ENCODE measurements at places on chromosomes 4 and X.

GRCh38 chrX:103941201-103941975, 21.0 kb upstream of the TMSB15B start:
- peak; percentile 35 for DNase-seq

GRCh38 chr4:1531683-1532548, 125.7 kb upstream of the NKX1-1 start:
- no peak for DNase-seq

- DNase-seq = no peak
Measured at GRCh38 chr4:108425988-108426387, 194.4 kb upstream of the RPL34 start.

DNA sequence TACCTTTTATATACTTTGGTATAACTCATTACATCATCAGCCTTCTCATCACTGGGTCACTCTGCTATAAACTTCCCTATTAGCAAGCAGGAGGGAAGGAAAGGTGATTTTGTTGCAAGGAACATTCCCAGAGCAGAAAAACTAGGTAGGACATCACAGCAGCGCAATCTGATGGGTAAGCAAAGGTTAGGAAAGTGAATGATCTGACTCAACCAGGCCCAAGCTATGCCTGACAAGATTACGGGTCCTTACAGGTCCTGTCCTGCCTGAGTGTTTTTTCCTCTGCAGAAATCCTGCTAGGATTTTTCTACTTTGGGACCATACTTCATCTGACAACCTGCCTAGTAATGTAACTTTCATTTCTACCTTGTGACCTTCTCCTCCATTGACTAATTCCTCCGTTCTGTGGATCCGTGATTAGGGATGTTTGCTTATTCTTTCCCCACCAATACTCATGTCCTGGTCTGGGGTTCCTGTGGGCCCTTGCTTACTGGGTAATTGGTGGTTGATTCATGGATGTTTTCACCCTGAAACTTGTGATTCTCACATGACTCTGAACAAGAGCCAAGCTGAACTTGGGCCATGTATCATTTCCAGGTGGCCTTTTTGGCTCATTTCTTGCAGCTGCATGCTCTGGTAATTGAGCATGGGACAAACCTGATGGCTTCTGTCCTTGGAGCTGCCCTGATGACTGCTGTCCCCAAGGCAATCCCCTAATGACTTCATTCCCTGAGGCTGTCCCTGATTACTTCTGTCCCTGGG, 111.9 kb upstream of the KIT start:
- DNase-seq = no peak

DNA sequence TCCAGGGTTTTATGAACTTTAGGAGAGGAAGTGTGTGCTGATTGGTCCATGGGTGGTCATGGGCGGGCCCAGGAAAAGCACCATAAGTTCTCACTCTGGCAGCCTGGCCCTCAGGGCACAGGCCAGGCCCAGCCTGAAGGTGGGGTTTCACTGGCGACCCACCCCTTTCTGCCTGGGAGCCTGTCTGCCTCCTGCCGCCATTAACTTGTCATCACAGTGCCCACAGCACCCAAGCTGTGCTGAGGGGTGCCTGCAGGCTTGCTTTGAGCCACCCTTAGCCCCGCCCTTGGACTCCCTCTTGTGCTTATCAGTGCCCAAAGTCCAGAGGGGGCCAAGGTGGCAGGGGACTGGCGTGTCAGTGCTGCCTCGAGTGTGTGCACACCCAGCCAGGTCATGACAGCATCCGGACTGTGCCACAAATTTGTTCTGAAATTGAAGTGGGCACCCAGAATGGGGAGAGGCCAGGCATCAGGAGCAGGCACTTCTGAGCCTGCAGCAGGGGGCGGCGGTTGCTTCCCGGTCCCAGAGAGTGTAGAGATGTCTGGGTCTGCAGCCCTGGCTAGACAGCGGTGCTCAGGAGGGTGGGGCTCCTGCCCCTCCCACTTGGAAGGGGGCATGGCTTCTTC, 455.6 kb downstream of the TMA16 start:
- DNase-seq = no peak

DNA sequence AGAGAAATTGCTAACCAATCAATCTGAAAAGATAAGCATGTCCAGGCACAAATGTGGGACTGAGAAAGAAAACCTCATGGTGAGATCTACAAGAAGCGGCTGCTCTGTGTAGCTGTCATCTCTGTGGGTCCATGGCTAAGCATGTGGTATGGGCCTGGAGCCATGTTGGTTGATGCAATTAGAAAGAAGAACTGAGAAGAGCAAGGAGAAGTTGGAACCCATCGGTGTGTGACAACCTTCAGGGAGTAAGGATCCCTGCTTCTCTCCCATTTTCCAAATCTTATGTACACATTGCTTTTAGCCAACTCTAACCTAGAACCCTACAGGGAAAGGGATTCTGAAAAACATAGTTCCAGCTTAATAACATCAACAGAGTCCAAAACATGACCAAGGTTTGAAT, 890.2 kb downstream of the FSTL5 start:
- DNase-seq = no peak

DNA sequence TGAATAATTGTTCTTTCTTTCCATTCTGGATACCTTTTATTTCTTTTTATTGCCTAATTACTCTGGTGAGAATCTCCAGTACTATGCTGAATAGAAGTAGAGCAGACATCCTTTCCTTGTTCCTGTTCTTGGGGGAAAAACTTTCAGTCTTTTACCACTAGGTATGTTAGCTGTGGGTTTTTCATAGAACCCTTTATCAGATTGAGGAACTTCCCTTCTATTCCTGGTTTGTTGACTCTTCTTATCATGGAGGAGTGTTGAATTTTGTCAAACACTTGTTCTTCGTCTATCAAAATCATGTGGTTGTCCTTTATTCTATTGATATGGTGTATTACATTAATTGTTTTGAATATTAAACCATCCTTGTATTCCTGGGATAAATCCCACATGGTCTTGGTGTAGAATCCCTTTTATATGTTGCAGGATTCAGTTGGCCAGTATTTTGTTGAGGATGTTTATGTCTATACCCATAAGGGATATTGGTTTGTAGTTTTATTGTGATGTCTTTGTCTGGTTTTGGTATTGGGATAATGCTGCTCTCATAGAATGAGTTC, 23.6 kb downstream of the SH3BP2 start:
- DNase-seq = no peak

GRCh38 chrX:125089761-125090445, 229.8 kb upstream of the TEX13C start:
- no peak for DNase-seq

DNA sequence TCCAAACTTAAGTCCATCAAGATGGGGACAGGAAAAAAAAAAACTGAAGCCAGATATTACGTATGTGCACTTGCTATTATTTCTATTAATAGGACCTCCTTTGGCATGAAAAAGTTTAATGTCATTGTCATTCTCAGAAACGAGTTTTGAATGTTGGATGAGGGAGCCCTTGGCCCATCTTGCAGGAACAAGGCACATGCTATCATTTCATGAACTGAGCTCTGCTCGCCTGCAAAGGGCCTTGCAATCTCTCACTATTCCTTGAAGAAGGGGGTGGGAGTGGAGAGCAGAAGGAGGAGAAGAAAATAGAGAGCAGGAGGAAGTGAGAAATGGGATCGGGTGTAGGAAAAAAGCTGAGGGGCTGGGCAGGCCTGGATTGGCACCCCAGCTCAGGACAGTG, 34.3 kb upstream of the SPATA4 start:
- no peak for DNase-seq

DNA sequence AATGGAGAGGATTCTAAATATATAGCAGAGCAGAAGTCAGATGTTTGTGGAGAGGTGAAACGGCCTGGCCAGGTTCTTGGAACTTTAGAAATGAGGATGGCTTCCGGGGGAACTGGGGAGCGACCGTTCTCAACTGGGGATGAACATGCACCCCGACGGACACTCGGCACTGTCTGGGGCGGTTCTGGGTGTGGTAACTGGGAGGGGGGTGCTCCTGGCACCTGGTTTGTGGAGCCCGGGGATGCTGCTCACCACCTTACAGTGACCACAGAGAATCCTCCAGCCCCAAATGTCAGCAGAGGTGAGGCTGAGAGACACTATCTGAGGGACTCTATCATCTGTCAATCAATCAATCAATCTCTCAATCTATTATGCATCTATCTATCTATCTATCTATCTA, 69.0 kb upstream of the PPP2R3B start:
- DNase-seq = no peak

DNA sequence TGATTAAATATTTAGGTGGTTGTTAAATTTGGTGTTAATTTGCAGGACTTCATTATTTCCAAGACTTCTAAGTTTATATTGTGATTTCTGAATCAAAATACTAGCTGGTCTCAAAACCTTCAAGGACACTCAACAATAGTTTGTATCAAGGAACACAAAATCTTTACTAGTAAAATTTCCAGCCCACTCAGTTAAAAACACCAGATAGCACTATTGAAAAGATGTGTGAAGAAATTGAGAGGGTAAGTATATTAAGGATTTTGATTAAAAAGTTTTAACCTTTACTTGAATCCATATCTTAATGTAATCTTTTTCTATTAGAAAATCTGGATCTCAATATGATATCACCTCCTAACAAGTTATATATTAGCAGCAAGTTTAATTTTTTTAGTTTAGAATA, 89.3 kb upstream of the UGT8 start:
- DNase-seq = peak; percentile 88

DNA sequence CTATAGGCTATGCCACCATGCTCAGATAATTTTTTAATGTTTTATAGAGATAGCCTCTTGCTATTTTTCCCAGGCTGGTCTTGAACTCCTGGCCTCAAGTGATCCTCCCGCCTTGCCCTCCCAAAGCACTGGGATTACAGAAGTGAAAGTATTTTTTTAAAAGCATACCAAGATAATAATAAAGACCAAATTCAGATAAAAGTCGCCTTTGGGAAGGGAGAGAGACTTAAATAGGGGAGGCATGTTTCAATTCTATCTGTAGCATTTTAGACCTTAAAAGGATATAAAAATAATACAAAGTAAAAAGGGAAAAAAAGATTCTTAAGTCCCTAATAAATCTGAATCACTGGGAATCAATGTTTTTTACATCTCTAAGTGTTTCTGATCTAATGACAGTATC, 108.9 kb downstream of the AFAP1 start:
- DNase-seq = no peak

GRCh38 chrX:31287861-31288260, 216.0 kb upstream of the FTHL17 start:
- DNase-seq = no peak

DNA sequence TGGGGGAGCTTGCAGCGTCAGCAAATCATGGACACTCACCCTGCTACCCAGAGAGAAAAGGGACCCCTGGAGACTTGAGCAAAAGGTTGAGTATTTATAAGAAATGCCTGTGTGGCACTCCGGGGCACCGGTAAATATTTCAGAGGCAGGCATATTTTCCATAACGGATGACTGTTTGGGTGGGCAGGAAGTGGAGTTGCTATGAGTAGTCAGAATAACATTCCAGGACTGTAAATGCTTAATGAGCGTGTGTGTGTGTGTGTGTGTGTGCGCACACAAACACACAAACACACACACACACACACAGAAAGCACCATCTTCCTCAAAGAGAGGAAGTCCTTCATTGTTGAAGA, 74.6 kb downstream of the MXRA5 start:
- peak; percentile 21 for DNase-seq

- no peak for DNase-seq
Measured at GRCh38 chrX:538311-538710, 92.3 kb upstream of the SHOX start.

DNA sequence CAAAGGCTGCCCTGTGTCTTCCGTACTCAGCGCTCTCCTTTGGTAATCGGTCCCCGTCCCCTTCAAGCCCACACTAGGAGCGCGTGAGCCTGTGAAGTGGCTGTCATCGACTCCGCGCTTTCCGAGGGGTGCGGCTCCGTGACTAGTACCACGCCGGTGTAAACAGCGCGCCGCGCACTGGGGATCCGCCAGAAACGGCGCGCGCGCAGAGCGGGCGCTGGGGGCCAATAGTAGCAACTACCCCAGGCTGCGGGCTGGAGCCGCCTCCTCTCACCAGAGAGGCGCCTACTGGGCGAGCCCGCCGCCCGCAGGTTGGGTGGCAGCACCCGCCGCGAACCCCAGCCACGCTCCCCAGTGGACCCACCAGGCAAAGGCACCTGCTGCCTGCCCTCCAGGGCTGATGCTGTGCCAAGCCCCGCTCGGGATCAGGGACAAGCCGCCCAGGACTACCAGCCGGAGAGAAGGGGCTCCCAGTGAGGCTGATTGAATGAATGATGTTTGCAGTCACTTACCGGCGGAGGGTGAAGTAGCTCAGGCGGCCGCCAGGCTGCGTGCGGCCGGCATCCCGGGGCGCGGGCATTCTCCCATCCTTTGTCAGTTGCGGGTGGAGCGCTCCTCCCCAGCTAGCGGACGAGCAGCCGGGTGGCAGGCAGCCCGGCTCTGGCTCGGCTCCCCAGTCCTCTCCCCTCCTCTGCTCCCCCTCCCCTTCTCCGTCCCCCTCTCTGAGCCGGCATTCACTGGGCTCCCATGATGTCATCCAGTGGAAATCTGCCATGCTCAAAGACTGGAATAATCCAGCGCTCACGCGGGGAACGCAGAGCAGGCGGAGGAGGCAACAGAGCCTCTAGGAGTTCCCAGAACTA, 370.3 kb upstream of the SMIM31 start:
- DNase-seq = peak; percentile 98

DNA sequence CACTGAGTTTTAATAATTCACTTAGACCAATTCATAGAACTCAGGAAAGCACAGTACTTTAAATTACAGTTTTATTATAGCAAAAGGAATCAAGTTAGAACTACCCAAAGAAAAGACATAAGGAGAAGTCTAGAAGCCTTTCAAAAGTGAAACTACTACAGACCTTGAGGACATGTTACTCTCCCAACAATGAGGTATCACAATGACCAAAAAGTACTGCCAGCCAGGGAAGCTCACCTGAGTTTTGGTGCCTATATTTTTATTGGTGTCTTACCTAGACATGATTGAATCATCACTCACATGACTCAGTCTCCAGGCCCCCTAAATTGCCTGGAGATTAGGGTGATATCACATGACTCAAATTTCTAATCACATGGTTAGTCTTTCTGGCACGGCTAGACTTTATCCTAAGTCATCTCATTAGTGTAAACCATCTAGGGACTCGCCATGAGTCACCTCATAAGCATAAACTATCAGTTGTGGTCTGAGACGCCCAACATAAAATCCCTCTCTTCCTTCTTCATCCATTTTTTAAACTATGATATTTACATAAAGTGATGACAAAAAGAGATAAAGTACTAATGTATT, 372.3 kb downstream of the TMA16 start:
- DNase-seq = no peak

GRCh38 chrX:63258144-63258543, 93.0 kb downstream of the SPIN4 start:
- DNase-seq = no peak

GRCh38 chrX:148572337-148572736, 71.9 kb downstream of the AFF2 start:
- no peak for DNase-seq

GRCh38 chr4:153099391-153100140, 104.7 kb upstream of the TRIM2 start:
- no peak for DNase-seq

DNA sequence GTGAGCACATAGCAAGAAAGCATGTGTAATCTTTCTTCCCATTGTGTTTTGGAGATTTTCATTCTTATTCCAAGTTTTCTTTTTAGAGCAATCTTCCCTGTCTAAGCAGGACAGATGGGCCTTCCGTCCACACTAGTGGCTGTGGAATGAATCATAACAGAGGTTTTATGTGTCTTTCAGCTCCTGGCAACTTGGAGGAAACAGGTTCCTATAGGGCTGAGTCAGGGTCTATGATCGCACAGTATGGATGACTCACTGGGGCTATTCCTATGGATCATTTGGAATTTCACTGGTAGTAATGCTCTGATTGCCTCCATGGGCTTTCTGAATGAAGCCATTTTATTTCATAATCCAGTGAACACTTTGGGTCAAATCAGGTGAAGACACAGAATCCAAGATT, 51.8 kb upstream of the CBLL2 start:
- no peak for DNase-seq
